ENCODE measurements at places on chromosomes 11 and 22.
A peak's percentile ranks its signal among the peaks of the same experiment; 100 is the strongest.

- peak; percentile 63 for DNase-seq
These were observed 367.4 kb upstream of the FAT3 start for GRCh38 chr11:91857179-91857578.

GRCh38 chr11:128596250-128596649, 8.9 kb upstream of the ETS1 start:
- DNase-seq: no peak

- DNase-seq: no peak
These were observed 89.5 kb downstream of the BMAL1 start for GRCh38 chr11:13367115-13367514.

DNA sequence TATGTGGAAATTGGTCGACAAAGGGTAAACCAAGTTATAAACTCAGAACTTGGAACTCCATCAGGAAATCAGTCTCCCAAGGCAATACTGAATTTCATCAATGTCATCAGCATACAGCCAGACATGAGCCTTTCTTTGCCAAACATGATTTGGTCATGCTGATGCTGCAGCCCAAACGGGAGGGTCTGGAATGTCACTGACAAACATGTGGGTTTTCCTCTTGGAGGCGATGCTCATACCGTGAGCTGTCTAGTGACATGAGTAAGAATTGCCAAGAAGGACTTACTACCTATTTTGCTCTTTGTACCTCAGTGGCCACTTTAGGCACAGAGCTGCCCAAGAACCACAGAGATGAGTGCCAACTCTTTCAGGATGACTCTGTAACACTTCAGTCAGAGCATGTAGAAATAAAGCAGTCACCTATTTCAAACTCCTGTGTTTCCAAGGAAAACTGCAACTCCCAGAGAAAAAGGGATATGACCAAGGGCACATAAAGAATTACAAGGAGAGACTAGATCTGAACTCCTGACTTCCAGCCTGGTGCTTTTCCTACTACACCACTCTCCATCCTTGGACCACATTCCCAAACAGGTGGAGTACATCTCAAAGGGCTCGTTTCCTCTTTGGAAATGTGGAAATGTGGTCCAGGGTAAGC, 24.3 kb upstream of the MRGPRX2 start:
- no peak for DNase-seq

DNA sequence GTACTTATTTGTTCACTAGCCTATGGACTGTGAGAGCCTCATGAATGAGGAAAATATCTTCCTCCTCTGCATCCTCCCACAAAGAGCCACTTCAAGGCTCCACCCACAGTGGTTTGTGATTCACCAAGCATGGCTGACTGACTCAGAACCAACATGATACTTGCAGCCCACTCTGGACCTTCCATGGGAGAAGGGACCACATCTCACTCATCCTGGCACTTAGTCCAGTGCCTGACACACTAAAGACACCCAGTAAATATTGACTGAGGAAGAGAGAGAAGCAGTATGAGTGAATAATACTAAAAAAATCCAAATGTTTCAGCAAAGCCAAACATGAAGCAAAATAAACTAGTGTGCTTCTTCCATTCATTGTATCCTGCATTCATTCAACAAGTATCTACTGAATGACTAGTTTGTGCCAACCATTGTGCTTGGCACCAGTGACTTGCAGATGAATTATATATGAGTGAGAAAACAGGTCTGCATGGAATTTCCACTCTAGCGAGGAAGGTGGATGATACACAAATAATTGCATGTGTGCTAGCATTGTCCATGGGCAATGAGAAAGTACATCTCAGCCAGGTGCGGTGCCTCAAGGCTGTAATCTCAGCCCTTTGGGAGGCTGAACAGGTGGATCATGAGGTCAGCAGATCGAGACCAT, 54.9 kb upstream of the BLID start:
- no peak for DNase-seq

DNA sequence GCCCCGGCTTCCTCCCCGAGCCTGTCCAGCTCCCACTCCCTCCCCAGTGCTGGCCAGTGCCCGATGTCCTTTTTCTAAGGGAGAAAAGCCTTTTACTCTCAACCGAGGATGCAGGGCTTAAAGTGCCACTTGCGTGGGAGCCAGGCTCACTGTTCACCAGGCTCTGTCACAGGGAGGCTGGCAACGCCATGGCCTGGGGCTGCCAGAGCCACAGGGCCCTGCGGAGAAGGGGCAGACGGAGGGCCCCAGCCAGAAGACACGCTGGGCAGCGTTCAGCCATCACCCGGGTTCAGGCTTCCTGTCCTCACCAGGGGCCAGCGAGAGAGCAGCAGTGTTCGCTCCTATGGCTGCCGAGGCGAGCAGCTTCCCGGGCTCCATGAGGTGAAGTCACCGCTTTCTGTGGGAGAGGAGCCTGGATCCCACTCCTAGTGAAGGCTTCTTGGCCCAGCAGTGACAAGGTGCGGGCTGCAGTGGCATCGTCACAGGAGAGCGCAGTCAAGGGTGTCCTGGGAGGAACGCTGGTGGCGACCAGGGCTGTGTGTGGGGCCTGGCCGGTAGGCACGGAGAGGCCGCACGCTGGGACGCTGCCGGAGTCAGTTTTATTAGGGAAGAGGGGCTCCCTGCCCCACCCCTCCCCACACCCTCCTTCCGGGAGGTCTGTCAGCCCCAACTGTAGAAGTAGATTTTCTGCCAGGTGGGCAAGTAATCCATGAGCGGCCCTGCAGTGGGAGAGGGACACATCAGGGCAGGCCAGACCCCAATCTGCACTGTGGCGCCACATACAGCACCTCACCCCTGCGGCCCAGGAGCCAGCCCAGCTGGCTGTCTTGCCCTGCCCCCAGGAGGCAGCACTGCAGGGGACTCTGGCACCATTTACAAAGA, 2.8 kb upstream of the FREY1 start:
- DNase-seq: no peak

- no peak for DNase-seq
These were observed 87.9 kb downstream of the INSC start for GRCh38 chr11:15202626-15203025.

DNA sequence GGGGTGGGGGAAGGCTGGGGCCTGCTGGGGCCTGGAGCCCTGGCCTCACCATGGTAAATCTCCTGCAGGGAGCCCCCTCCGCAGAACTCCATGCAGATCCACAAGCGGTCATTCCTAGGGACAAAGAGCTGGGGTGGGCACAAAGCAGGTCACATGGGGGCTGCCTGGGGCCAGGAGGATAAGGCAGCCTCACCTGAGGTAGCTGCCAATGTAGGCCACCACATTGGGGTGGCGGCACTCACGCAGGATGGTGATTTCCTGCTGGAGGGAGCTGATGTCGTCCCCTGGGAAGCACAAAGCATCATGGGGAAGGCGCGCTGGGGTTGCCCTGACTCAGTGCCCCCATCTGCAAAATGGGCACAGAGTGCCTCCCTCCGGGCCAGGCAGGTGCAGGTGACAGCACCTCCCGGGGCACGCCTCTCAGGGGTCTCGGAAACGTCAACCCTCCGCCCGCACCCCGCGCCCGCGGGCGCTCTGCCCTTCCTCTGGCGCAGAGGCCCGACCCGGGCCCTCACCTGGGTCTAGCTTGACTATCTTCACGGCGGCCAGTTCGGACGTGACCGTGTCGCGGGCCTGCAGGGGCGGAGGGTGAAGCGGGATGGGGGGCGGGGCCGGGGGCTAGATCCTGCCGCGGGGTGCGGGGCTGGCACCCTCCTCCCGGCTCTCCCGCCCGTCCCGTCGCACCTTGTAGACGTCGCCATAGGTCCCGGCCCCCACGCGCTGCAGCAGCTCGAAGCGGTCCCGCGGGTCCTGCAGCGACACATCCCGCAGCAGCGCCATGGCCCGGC, 450 bp downstream of the MAP4K2 start:
- no peak for DNase-seq

GRCh38 chr11:117831661-117832415, 7.3 kb upstream of the FXYD2 start:
- DNase-seq: no peak

- no peak for DNase-seq
These were observed 85.1 kb downstream of the PHF21B start for GRCh38 chr22:44924710-44925109.

DNA sequence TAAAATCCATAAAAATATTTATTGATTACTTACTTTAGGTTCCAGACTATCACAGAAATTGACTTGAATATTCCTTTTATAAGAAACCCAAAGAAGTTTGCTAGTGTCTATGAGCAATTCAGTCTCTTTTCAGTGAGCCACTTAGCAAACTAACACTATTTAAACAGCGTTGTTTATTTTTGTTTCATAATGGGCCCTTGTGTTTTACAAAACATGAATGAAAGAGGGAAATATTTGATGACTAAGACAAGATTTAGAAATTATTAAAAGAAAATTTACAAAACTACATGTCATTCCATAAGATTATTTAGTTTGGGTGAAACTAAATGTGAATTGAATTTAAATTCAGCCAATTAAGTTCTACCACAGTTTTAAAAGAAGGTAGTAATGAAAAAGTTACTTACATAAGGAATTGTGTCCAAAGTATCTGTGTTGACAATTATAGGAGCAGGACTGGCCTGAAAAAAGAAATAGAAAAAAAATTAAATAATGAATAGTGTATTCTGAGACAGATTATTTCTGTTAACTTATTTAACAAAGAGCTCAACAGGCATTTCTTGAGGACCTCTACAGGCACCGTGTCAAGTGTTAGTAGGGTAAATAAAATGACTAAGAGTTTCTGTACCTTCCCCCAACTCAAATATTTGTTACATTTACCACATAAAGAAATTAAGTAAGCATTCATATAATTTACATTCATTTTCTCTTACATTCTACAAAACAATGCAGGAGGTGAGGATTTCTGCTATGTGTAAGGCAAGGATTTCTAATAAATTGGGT, 964.9 kb upstream of the CCDC90B start:
- no peak for DNase-seq

- no peak for DNase-seq
These were observed 1.5 kb upstream of the EEF1G start for GRCh38 chr11:62575156-62575555.
